ENCODE measurements at places on chromosomes 2 and 18.

GRCh38 chr2:64354857-64355680 is 98.9 kb upstream of the LGALSL start:
- no peak for DNase-seq

- no peak for DNase-seq
These were observed 1089.9 kb upstream of the SLC39A10 start for GRCh38 chr2:194566907-194567660.

DNA sequence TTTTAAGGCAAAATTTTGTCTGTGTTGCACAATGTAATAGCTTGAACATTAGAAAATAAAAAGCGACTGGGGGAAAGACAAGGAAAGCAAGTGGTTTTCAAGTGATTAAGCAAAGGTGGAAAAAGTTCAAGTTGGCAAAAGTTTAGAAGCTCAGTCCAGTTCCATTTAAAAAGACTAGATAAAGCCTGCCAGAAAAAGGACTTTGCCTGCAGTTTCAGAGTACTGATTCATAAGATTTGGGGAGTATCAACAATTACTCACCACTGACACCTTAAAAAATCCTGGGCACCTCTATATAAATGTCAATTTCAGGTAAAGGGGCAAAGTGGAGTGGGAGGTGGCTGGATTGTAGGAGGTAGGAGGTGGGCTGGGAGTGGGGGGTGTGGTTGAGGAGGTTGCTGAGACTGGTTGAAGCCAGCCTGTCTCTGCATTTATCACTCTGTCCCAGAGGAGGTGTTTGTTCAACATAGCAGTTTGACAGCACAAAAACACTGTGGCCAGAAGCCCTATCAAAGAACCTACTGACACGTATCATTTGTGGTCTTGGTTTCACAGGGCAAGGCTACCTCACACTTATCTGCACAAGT is 14.6 kb downstream of the ZEB2 start:
- DNase-seq = no peak

- DNase-seq = no peak
These were observed 44.0 kb downstream of the ITGB6 start for GRCh38 chr2:160156100-160156499.

- no peak for DNase-seq
These were observed 11.7 kb upstream of the GORASP2 start for GRCh38 chr2:170917219-170917913.

DNA sequence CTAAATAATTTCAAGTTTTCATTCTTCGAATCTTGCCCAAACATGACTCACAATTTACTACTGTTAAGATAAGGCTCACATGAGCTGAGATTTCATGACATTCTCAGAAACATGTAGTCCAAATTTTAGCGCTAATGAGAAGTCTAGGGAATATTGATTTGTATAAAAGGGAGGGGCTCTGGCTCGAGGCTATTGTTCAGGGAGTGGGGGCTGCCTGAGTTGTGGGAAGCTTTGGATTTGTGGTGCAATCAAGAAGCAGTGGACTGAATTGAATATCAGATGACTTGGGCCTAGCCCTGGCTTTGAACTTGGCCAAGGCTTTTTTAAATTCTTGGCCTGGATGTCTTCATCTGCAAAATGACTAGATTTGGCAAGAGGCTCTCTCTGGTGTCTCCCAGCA is 674.9 kb upstream of the FANCL start:
- no peak for DNase-seq

DNA sequence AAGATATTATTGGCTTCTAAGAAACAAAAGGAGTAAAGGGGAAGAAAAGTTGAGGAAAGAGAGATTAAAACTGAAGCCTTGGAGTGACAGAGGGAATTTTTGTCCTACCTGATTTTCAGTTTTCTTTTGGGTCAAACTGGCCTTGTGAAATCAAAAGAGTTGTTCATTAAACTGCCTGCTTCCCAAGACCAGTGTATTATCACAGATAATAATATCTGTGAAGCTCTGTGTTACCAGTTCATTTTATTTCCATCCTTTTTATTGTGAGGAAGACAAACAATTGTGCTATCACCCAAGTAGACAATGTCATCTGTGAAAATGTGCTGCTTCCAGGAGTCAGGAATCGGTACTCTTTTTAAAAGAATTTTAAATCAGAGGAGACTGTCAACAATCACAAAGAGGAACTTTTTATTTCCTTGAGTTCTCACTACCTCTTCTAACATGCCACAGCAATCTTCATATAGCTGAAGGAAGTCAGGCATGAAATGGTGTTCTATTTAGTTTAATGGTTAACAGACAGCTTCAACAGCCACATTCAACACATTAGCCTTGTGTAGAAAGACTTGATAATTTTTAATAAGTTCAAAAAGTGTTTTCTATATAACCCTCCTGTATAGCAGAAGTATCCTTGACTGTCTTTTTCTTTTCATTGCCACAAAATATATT is 554.8 kb downstream of the PIK3C3 start:
- DNase-seq = no peak

DNA sequence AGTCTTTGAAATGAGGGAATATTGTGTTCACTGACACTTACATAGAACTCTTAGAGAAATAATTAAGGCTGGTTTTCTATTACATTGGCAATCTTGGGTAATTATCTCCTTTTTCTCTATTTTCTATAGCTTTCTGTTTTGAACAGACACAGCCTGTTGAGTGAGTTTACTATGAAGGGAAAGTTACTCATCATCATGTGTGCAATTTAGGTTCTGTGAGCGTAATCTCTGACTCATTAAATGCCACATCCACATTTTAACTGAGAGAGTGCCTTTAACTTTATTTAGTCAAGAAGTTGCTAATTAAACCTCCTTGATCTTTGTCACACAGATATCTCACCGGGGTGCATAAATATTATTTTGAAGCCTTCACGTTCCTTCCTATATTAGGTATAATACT is 174.0 kb upstream of the SLC8A1 start:
- DNase-seq = no peak

DNA sequence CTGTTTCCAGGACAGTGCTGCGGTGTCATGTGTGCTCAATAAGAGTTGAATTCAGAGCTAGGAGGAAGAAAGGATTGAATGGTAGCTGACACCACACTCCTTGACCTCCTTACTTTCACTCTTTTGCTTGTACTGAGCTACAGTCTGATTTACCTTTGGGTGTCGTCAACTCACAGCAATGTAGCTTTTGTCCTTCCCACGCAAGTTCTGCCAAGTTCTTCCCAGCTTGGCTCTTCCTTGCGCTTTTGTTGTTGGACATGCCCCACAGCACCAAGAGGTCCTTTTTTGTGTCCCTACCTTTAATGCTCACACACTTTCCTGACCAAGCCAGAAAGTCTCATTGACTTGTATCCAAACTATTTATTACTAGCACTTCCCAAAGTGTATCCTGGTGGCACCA is 38.3 kb upstream of the ITGB6 start:
- no peak for DNase-seq
